GM12891 (cell line): ENCODE measurements at places on chromosomes 3 and 15.

- DNase-seq: no peak
These were observed 61.5 kb upstream of the TCF12 start for GRCh38 chr15:56856934-56857333.

GRCh38 chr3:138460536-138461205 is 26.3 kb downstream of the ESYT3 start:
- DNase-seq: no peak

- no peak for DNase-seq
These were observed 570.2 kb upstream of the ALCAM start for GRCh38 chr3:104796556-104796955.

DNA sequence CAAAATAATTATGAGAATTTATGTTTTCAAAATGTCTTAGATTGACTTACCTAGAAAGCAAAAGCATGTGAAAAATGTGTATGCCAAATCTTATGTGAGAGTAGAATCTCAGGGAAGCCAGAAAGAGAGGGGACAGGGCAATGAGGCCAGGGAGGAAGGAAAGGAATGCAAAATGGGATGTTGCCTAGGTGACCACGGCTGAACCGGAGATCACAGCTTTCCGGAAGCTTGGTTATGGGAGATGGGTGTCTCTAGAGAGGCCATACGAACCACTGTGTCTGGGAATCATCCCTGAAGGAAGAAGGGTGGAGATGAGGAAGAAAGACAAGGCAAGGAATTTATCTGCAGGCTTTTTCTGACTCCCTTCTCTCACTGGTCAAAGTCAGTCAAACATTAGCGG is 76.0 kb downstream of the SUCLG2 start:
- DNase-seq: no peak

- no peak for DNase-seq
These were observed 165.3 kb downstream of the SHQ1 start for GRCh38 chr3:72682936-72683452.

DNA sequence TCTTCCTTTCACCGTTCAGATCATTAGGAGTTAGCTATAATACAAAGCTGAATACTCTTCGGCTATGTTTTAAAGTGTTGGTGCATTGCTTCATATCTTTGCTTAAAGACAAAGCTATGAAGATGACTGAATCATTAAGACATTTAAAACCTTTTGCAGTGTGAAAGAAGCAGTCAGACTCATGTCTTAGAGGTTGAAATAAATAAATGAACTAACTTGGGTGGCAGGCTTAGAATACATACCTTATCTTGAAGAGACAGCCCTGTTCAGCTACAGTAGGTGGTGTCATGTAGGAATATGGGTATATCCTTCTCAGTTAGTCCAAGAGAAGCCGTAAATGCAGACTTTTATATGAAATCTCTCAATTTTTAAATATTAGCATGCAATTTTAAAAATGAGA is 63.4 kb downstream of the OPA1 start:
- no peak for DNase-seq

GRCh38 chr15:98442379-98442833 is 205.9 kb upstream of the IGF1R start:
- DNase-seq: peak; percentile 52

GRCh38 chr3:47016086-47016933 is 36.8 kb downstream of the NBEAL2 start:
- DNase-seq: no peak

DNA sequence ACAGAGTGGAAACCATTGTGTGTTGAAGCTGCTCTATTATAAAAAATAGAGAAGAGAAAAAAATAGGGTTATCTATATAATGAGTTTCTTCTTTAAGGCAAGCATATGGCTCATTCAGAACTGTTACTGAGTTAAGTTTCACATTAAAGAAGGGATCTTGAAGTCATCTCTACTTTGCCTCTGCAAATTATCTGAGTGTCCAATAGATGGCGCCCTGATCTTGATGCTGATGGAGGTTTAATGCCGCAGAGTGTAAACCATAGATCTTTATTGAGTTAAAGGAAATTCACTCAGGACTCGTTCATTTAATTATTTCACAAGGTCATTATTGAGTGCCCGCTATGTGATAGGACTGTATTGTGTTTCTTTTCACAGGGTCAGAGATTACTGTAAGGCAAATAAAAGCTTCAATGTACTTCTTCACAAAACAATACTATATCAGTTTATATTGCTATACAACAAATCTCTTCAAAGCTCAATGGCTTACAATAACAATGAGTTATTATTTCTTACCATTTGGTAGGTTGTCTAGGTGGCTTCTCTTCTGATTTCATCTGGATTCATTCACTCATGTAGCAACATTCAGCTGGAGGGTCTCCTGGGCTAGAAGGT is 171.4 kb downstream of the NSUN3 start:
- no peak for DNase-seq

DNA sequence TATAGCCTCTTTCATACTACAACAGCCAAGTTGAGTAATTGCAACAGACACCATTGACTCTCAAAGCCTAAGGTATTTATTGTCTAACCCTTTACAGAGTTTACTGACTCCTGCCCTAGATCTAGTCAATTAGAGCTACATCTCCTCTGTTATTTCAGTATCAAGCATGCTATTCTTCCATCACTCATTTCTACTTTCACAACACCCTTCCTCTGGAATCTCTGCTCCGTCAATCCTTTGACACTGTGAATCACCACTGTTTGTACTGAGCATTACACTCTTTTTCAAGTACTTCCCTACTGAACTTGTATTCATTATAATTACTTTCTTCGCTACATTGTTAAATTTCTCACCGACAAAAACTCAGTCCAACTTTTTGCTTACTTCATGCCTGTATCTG is 121.8 kb downstream of the ZNF609 start:
- no peak for DNase-seq

DNA sequence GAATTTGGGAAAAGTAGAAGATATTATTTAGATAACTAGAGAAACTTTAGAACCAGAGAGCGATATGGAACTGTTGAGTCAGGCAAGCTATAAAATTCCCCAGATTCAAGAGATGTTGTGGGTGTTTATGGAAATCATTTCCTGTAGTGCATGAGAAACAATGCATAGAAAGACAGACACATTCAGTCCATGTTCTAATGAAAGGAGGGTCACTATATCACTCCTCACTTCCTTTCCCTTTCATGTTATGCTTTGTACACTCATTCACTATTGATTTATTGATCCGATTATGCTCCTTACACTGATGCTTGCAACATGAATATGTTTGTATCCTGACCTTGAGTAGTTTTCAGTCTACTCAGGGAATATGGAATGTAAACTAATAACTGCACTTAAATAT is 1459.9 kb upstream of the ALCAM start:
- DNase-seq: no peak

- no peak for DNase-seq
These were observed 46.9 kb downstream of the COMMD2 start for GRCh38 chr3:149705416-149705815.

- DNase-seq: no peak
These were observed 46.9 kb downstream of the ADCY5 start for GRCh38 chr3:123401836-123402530.

- no peak for DNase-seq
These were observed 109.9 kb upstream of the GAP43 start for GRCh38 chr3:115513416-115513800.

GRCh38 chr3:135784557-135784956 is 181.0 kb upstream of the PPP2R3A start:
- DNase-seq: peak; percentile 15

- DNase-seq: no peak
These were observed 183.4 kb upstream of the THRB start for GRCh38 chr3:24678021-24678420.

GRCh38 chr3:16460273-16460672 is 53.2 kb downstream of the RFTN1 start:
- no peak for DNase-seq

DNA sequence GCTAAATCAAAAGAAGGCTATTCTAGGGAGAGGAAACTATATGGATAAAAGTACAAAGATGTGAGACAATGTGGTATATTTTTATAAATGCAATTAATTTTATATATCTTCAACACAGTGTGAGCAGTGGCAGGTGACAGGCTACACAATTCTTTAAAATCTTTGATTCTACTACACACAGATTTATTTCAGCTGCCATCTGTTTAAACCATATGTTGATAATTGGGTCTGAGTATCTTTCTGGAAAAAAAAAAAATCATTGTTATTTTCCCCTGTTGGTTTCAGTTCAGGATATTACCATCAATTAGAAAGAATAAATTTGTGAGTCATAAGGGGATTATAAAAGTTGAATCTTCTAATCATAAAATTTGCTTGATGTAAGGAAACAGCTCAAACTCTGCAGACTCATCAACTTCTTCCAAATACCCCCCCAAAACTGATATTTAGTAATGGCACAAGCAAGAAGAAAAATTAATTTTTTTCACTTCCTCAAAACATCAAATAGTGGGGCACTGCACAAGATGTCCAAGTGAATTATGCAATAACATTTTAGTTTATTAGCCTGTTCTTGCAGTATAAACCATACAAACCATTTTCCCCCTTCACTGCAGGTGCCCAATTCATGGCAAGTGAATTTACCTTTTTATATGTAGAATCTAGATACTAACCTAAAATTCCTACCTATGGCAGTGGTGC is 12.0 kb downstream of the PIERCE2 start:
- no peak for DNase-seq

GRCh38 chr3:123602325-123602724 is 17.5 kb upstream of the HACD2 start:
- DNase-seq: no peak

DNA sequence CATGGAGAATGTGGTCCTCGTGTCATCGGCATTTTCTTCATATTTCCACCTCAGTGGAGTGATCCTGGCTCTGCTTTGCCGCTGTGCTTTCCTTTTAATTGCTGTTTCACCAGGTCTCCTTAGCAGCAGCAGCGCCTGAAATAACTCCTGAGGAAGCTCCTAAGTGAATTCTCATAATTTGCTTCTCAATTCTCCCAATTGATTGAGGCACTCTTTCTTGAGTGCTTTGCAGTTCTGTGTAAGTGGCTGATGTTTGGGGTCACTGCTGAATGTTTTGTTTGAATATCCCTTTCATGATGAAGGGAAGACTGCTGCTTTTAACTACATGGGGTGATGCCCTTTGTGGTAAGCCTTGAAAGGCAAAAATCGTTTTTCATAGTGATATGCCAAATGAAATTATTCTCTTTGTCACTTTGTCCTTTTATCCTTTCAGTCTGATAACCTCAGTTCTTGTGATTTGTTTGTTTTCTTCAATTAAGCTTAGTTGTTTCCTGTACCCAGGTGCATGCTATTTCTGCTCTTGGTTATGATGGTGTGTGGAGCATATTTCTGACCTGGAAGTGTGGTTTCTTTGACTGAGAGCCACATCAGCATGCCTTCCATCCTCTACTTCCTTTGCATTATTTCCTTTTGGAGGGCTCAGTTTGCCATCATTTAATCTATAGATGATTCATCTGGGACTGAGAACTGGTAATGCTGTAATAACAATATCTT is 36.7 kb downstream of the HMG20A start:
- no peak for DNase-seq

DNA sequence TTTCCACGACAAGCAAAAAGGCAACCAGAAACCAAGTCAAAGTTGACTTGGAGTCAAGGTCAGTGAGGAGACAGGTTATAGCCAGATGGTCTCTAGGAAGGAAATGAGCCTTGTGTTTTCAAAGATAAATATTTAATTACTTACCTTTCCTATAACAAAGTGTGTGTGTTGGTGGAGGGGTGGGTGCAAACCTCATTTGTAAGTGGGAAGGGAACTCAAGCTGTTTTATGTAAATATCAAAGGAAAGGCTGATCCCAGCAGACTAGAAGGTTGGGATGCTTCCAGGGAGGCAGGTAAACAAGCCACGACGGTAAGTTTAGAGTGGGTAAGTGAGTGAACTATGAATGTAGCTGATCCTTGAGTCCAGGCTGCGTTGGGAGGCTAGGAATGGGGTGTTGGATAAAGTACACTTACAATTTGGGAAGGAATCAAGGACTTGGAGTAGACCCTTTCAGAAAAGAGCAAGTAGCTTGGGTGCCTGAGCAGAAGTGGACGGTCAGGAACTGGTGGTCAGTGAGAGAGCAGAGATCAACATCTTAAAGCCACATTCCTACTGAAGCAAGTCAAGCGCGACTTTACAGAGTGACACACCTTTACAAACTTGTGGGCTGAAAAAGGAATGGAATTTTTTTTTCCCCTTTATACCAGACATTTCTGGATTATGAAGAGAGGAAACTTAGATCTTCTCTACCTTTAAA is 82.0 kb upstream of the TBL1XR1 start:
- DNase-seq: no peak

DNA sequence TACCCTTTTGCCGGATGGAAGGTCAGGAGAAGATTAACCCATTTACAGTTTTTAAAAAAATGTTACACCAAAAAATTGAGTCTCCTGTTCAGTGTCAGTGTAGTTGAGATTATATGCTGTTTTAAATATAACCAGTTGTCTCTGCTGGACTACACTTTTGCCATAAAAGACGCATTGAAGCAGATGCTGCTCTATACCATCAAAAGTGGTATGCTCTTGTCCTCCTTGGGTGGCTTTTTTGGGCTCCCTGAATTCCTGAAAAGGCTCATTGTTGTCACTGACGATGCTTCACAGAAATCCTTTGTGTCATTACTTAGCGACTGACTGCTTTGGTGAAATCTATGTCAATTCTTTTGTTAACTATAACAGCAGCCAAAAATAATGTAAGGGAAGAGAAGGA is 133.9 kb upstream of the SKOR1 start:
- DNase-seq: no peak

- DNase-seq: no peak
These were observed 9.3 kb downstream of the SATB1 start for GRCh38 chr3:18415839-18416238.

- DNase-seq: no peak
These were observed 26.5 kb upstream of the P2RY12 start for GRCh38 chr3:151410891-151411559.

GRCh38 chr15:38861108-38861507 is 296.5 kb upstream of the RASGRP1 start:
- no peak for DNase-seq

DNA sequence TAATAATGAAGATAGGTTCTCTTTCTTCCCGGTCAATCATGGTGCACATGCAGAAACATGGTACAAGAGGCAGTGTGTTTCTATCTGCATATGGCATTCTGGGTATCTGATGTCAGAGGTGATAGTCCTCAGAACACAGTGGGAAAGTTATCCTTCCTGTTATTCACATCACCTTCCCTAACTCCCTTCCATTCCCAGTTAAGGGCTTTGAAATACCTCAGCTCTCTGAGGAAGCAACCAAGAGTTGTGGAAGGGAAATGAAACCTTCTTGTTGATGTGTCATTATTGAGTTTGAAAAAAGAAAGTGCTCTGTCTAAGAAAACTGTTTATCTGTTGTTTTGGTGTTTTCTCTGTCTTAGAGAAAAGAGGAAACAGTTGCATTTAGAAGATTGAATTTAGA is 21.9 kb upstream of the P2RY13 start:
- DNase-seq: peak; percentile 4

- no peak for DNase-seq
These were observed 42.8 kb upstream of the CGNL1 start for GRCh38 chr15:57333487-57333886.

GRCh38 chr3:166484470-166484869 is 647.2 kb upstream of the BCHE start:
- no peak for DNase-seq

DNA sequence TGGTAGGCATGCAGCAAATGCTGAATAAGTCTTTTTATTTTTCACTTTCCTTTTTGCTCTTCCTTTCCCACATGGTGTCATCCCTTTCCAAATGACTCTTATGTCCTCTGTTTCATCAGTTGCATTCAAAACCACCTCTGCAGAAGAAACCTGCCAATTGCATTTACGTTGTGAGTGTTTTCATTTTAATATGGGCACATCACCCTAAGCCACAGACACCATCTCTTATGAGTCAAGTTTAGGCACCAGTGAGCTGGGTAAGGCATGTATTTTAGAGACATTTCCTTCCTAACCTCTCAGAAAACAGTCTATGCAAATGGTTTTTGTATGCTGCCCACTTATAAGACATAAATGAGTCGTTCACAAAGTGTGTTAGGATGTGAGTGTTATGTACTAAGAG is 223.3 kb upstream of the ADAMTS9 start:
- no peak for DNase-seq
